HAP-1 (cell line): ENCODE measurements at places on chromosomes 13 and 19.

DNA sequence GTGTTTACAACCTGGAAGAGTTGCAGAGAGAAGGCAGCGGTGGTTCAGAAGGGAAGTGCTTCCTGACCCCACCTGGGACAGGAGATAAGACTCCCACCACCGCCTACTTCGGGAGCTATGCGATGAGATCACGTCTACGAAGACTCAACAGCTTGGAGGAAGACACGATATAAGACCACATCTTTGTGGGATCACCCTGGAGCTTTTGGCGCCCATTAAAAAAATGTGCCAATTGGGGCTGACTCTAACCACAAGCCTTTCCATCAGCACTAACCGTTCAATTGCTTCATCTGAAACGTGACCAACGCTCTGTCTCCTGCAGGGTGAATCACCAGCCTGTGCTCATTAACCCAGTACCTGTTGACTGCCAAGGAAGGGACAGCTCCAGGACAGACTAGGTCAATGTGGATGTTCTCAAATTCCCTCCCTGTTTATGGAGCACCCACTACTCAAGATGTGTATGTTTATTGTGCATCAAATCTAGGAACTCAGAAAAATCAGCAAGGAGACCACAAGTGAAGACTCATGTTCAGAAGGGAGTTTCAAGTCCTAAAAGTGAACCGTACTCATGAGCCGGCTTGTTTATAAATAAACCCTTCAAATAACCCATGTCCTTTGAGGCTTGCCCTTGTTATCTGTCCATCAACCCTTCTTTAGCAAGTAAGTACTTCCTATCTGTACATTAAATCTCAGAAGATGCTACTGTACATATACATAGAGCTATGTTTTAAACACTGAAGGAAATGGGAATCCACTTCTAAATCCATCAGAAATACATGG lies 67.5 kb downstream of the LATS2 start:
- no peak for DNase-seq

GRCh38 chr13:63501702-63502101 lies 2086.1 kb upstream of the PCDH20 start:
- no peak for DNase-seq

GRCh38 chr13:79289571-79289970 lies 116.5 kb downstream of the RBM26 start:
- no peak for DNase-seq

GRCh38 chr13:27744801-27745200 lies 47.5 kb upstream of the GSX1 start:
- peak; percentile 87 for DNase-seq

DNA sequence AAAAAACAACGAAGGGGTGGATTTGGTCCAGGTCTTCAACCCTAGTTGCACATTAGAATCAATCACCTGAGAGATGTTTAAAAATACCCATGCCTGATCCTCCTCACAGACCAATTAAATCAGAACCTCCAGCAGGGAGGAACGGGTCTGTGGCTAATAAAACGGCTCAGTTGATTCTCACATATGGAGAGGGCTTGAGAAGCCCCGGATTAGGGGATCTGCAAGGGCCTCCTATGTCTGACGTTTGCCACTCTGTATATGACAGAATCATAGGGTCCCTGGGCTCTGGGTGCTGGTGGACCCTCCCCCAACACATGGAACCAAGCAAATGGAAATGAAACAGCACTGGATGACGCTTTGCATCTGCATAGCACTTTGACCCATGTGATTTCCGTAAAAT lies 36.7 kb upstream of the C13orf42 start:
- no peak for DNase-seq

DNA sequence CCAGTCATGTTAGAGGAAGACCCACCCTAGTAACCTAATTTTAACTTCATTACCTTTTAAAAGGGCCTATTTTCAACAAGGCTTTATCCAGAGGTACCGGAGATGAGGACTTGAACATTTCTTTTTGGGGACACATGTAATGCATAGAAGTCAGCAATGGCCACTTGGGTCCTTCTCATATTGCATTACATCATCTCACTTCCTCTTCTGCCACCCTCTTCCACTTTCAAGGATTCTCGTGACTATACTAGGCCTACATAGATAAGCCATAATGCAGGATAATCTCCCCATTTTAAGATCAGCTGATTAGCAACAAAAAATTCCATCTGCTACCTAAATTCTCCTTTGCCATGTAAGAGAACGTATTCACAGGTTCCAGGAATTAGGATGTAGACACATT lies 557.2 kb downstream of the KCTD12 start:
- DNase-seq, result no peak

GRCh38 chr13:39345982-39346381 lies 257.0 kb downstream of the LHFPL6 start:
- DNase-seq, result no peak

DNA sequence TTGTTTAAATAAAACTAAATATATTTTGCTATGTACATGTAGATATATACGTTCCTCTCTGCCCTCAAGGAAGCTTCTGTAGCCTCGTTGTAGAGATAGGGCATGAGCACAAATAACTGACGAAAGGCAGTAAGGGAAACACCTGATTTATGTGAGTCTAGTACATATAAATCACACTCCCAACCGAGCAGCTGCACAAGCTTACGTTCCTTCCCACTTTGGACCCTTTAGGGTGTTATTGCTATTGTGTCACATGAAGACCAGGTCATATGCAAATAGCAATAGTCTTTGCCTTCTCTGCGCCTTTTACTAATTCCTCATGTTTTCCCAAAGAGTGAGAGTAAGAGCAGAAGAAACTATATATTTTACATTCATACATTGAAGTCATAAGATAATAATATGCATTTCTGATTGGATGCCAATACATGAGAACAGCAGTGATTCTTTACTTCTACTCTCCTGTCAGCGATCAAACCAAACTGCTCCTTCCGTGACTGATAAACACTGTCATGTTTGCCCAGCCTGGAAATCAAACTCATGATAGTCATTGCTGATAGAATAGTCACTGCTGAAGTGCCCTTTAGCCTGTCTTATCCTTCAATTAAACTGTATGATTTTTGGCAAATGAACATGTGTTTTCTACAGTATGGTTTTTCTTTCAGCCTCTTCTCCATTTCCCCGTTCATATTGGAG lies 127.2 kb upstream of the MAB21L1 start:
- DNase-seq, result no peak

DNA sequence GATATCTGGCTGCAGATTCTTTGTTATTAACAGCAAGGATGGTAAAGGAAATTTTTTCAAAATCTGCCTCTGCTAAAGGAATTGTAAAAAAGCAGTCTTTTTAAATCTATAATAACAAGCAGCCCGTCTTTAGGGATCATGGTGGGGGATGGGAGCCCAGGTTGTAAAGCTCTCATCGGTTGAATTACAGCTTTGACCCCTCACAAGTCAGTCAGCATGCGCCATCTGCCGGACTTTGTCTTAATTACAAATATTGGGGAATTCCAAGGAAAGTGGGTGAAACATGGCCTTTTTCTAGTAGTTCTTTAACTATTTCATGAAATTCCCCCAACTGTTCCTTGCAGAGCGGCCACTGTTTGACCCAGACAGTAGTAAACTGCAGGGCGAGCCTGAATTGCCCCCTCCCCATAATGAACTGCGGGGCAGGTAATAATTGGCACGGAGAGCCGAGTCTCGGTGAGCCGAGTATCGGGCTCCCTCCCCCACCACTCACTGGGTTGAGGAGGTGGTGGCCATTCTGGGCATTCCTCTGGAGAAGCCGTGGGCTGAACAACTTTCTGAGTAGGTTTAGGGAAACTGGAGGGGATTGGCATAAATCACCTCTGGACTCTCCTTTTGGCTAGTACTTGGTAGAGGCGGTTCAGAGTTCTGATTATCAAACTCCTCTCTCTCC lies 11.6 kb downstream of the ZNF578 start:
- no peak for DNase-seq

DNA sequence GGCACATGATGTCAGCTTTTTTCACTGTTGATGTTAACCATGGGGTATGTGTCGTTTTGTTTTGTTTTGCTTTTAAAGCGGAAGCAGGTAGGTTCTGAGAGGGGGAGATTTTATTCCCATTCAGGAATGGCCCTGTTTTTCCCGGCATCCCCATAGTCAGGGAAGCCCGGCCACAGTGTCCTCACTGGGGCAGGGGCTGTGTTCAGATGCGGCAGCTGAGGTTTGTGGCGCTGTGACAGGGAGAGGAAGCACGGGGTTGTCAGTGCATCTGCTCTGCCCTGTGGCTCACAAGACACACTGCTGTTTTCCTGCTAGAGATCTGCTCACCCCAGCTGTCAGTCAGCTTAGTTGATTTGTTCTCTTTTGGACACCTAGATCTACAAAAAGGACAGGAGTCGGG lies 27.6 kb downstream of the ANKRD27 start:
- no peak for DNase-seq

GRCh38 chr19:2866495-2867024 lies 575 bp upstream of the ZNF556 start:
- no peak for DNase-seq

DNA sequence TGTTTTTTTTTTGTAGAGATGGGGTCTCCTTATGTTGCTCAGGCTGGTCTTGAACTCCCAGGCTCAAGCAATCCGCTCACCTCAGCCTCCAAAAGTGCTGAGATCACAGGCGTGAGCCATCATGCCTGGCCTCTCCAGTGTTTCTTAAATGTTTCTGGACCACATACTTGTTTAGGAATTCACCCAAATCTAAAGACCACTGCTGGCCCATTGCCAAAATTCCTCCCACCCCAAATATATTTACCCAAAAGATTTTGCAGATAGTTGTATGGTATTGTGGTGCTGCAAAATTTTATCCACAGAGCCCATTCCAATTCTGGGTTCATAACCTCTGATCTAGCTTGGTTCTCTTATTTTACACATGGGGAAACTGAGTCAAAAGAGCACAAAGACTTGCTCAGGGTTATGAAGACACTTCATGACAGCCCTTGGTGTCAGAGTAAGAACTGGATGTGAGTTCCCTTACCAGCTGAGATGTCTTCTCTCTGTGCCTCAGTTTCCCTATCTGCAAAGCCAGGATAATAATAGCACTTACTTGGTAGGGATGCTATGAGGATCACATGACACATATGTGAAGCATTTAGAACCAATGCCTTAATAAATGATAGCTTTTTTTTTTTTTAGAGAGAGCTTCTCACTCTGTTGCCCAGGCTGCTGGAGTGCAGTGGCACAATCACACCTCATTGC lies 10.9 kb downstream of the NFILZ start:
- DNase-seq, result no peak

DNA sequence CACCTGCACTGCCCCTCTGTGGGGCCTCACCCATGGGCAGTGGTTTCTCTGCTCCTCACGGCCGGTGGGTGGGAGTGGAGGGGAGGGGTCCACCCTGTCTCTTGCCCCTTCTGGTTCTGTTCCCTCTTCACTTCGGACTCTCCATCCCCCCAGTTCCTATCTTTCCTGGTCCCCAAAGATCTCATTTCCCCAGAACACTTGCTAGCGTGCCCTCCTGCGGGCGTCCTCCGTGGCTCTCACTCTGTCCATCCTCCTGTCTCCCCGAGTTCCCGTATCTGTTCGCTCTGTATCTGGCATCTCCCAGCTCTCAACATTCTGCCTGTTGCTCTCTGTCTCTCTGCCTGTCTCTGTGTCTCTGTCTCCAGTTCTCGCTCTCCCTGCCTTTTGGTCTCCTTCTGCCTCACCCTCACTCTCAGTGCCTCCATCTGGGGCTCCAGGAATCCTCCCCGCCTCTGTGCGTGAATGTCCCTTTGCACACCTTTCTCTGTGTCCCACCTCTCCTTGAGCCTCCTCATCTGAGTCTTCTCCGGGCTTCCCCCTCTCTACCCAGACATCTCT lies 363 bp downstream of the SPIB start:
- DNase-seq, result no peak

GRCh38 chr13:103062079-103062478 lies 4.1 kb downstream of the SLC10A2 start:
- DNase-seq, result no peak

DNA sequence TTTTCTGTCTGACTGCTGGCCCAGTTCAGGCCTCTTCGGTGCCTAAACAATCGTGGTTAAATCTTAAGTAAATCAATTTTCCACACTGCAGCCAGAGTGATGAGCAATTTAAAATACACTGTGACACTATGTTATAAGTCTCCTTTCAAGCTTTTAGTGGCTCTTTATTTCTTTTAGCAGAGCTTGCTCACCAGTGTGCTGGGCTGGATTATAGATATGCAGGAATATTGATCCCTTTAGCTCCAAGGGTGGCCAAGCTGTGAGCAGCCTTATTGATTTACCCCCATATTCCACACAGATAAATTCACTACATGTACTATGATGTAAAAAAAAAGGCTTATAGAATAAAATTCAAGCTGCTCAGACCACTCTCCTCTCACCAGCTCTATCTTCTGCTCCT lies 21.7 kb downstream of the CBY2 start:
- DNase-seq, result no peak

DNA sequence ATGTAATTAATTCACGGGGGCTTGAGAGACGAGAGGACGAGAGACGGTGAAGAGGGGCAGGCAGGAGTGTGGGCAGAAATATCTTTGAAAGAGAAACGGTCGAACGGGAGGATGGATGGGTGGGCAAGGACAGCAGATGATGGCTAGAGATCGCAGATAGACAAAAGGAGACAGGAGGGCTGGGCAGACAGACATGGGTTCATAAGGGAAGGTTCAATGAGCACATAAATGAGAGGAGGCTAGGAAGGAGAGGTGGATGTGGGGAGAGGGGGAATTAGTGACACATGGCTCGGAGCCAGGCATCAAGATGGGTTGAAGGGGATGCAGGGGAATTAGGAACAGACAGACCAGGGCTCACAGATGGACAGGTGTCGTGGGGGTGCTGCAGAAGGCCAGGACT lies 1.1 kb downstream of the SYT3 start:
- DNase-seq, result no peak

DNA sequence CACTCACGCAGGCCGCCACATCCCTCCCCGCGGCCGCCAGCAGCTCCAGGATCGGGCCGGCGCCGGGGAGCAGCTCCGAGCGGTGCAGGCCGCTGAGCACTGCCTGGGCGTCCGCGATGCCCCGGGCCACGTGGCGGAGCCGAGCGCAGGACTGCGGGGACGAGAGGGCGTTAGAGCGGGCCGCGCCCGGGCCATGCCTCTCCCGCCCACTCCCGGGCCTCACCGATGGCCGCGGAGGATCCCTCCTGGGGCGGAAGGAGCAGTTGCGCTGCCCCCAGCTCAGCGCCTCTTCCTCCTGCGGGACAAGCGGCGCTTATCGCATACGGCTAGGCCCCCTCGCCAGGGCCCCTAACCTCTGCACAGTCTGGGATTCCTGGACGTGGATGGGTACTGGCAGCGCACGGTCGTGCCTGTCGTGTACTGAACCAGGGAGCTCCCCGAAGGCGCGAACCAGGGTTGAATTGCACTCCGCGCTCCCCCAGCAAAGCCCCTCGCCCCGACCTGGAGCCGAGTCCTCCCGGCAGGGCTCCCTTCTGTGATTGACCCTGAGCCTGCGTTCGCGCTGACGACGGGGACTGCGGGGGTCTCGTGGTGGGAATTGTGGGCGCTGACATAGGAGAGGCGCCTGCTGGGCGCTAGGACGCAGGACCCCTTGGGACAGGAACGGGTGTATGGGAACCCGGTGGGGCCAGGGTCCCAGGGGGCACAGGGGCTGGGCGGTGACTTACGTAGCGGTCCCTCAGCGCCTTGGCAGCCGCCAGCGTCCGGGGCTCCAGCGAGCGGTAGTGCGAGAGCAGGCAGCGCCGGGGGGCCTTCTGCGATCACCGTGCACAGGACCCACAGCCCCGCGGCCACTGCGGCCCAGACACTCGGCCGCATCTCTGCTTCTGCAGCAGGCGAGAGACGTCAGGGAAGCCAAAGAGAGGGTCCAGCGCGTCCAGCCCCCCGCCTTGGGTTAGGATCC lies 673 bp downstream of the IFNL4 start:
- no peak for DNase-seq
